Large intestine (tissue), 12 donors: ENCODE measurements at places on chromosomes 5 and 9. TPM values are rescaled to one million over a fixed set of nuclear protein-coding genes. Genes with fewer than 3 reads are reported as not detected.

Gene PCDHB12
- polyA plus RNA-seq = 1.2 TPM

GRCh38 chr5:115810761-115811160, 5.7 kb downstream of the CDO1 start:
- no peak for DNase-seq

- no peak for DNase-seq
These were observed 44.5 kb upstream of the CDH6 start for GRCh38 chr5:31148959-31149475.

GRCh38 chr5:179749857-179750508, 17.4 kb downstream of the MAML1 start:
- DNase-seq = no peak

GRCh38 chr5:159430361-159431012, 100.2 kb upstream of the IL12B start:
- DNase-seq = no peak

DNA sequence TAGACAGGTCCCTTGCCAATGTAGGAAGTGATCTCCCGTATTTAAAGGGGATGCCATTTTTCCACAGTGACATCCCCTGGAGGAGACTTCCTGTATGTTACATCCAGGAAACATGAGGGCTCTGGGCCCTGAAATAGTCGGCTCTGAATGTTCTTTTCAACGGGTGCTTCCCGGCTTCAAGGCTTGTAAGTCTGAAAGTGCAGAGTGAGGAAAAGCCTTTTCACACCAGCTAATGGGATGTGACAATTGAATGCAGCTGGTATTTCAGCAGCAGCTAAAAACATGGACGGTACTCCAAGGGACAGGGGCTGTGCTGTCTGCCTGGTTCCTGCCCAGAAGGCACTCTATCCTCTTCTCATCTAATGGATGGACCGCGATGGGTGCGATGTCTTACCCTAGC, 1.4 kb downstream of the IL9 start:
- no peak for DNase-seq

- DNase-seq = no peak
These were observed 189.3 kb downstream of the CDK5RAP2 start for GRCh38 chr9:120390637-120391190.
